ENCODE measurements at places on chromosomes 16 and 17.
A peak's percentile ranks its signal among the peaks of the same experiment; 100 is the strongest.

GRCh38 chr17:63961355-63962212, 11.1 kb downstream of the SCN4A start:
- H3K4me3 ChIP-seq = no peak overlapping the region
- H3K27ac ChIP-seq = no peak overlapping the region
- peaks cover 2% of the 10 kb centered on the region for H3K27me3 ChIP-seq
- H3K36me3 ChIP-seq = no peaks in the 10 kb centered on the region

GRCh38 chr16:10521681-10522274, 58.6 kb downstream of the EMP2 start:
- DNase-seq = peak; percentile 51
- peaks cover 2% of the 10 kb centered on the region for H3K4me1 ChIP-seq
- H3K27ac ChIP-seq = no peak overlapping the region
- H3K36me3 ChIP-seq = no peaks in the 10 kb centered on the region

GRCh38 chr17:77054936-77055335, 85.8 kb upstream of the SEC14L1 start:
- H3K27ac ChIP-seq = no peak overlapping the region
- H3K27me3 ChIP-seq = peaks cover 8% of the 10 kb centered on the region
- no peaks in the 10 kb centered on the region for H3K36me3 ChIP-seq
- H3K4me3 ChIP-seq = no peak overlapping the region
- H3K4me1 ChIP-seq = peaks cover 1% of the 10 kb centered on the region

DNA sequence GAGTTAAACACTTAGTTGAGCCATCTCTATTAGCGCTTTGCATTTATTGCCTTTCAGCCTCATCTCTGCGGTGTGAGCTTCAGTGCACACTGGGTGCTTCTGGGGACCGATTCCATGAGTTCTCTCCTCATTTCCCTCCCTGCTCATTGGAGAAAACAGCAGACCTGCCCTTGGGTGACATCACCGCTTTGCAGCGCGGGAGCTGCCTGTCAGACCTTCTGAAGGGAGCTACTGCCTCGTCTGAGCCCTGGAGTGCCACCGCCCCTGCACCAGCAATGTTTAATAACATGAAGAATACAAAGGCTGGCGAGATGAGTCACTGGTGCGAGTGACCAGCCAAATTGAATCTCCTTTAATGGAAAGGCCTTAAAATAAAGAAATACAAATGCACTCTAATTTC, 30.2 kb upstream of the CPPED1 start:
- H3K27ac ChIP-seq = no peak overlapping the region
- H3K36me3 ChIP-seq = no peaks in the 10 kb centered on the region

DNA sequence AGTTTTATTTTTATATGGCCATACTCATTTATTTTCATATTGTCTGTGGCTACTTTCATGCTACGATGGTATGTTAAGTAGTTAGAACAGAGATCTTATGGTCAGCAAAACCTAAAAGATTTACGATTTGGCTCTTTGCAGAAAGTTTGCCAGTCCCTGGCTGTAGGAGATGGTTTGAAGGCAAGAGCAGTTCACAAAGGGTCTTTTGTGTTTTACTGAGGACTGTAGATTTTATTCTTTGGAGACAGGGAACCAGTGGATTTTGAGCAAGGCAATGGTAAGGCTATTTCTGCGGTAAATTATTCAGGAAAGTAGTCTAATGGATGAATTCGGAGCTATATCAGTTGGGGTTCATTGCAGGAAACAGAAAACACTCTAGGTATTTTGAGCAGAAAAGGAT, 90.7 kb downstream of the WWP2 start:
- H3K4me3 ChIP-seq = no peak overlapping the region
- H3K36me3 ChIP-seq = peaks cover 15% of the 10 kb centered on the region
- no peak overlapping the region for H3K27ac ChIP-seq
- no peak for DNase-seq

- no peak overlapping the region for H3K4me3 ChIP-seq
- H3K36me3 ChIP-seq = peaks cover 13% of the 10 kb centered on the region
- no peak overlapping the region for H3K27ac ChIP-seq
Measured at GRCh38 chr17:7977805-7978204, 24.6 kb upstream of the GUCY2D start.

DNA sequence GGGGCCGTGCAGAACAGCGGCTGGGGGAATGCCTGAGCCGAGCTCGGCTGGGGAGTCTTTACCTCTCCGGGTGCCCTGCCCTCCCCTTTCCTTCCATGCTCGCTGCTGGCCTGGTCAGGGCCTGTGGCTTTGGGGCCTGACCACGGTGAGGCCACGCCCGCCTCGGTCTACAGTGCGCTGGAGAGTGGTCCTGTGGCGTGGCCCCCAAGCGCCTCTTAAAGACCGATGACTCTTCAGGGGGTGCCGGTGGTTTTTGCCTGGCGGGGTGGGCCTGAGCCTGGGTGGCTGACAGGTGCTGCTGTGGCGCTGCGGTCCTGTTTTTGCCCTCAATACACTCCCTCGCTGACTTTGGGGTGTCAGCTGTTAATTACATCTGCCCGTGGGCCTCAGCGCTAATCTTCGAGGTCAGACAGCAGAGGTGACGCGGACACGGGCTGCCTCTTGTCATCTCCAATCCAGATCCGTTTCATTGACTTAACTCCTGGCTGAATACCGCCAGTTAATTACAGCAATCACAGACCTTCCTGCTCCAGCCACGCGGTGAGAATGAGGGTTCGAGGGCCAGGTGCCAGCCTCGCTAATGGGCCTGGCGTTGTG, 29.7 kb downstream of the GSE1 start:
- H3K4me3 ChIP-seq = no peak overlapping the region
- H3K27ac ChIP-seq = no peak overlapping the region
- peaks cover 14% of the 10 kb centered on the region for H3K4me1 ChIP-seq
- DNase-seq = no peak

GRCh38 chr17:43043307-43043706, 18.3 kb downstream of the RND2 start:
- no peak overlapping the region for H3K4me3 ChIP-seq
- DNase-seq = no peak
- no peaks in the 10 kb centered on the region for H3K4me1 ChIP-seq
- H3K27me3 ChIP-seq = no peaks in the 10 kb centered on the region
- no peak overlapping the region for H3K27ac ChIP-seq

- no peaks in the 10 kb centered on the region for H3K27me3 ChIP-seq
- peaks cover 41% of the 10 kb centered on the region for H3K36me3 ChIP-seq
- H3K4me3 ChIP-seq = peak overlapping the region; percentile 69
- H3K27ac ChIP-seq = peak overlapping the region; percentile 98
Measured at GRCh38 chr17:35214192-35214591, 20.0 kb upstream of the SLC35G3 start.

DNA sequence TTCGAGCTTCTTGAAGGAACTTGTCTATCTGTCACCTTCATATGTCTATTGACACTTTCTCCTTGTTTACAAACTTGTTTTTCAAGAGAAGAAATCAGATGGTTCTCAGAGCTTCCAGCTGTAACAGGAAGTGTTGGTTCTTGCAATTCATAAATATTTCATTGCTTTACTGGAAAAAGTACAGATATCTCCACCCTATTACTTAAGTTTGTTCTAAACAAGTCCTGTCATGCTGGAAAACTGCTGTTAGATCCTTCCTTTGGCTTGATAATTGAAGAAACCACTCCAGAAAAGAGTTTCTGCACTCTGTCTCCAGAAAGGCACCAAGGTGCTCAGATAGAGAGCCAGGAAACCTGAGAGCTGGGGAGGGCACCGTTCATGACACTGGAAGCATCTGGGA, 181.6 kb downstream of the DNAH9 start:
- H3K4me3 ChIP-seq = no peak overlapping the region
- no peaks in the 10 kb centered on the region for H3K4me1 ChIP-seq
- H3K27ac ChIP-seq = no peak overlapping the region
- no peaks in the 10 kb centered on the region for H3K27me3 ChIP-seq
- H3K36me3 ChIP-seq = no peaks in the 10 kb centered on the region
- no peak for DNase-seq

DNA sequence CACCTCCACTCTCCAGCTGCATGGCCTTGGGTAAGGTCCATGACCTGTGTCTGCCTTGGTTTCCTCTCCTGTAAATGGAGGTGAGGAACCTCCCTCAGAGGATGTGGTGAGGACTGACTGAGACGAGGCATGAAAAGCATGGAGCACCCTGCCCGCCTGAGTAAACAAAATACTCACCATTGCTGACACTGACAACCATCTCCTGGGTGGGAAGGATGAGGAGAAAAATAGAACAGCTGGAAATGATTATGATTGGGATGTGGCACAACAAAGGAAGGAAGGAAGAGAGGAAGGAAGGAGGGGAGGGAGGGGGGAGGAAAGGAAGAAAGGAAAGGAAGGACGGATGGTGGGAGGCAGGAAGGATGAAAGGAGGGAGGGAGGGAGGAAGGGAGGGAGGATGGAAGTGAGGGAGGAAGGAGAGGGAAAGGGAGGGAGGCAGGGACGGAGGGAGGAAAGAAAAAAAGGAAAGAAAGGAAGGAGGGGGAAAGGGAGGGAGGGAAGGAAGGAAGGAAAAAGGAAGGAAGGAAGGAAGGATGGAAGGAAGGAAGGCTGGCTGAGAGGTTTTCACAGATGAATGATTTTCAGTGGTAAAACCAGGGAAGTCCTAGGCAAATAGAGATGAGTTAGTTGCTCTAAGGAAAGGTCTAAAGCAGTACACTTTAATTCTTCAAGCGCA, 276.5 kb upstream of the XYLT1 start:
- H3K27me3 ChIP-seq = no peaks in the 10 kb centered on the region
- H3K4me3 ChIP-seq = no peak overlapping the region
- no peak overlapping the region for H3K27ac ChIP-seq
- no peaks in the 10 kb centered on the region for H3K36me3 ChIP-seq

- H3K36me3 ChIP-seq = no peaks in the 10 kb centered on the region
- no peak overlapping the region for H3K4me3 ChIP-seq
- no peak overlapping the region for H3K27ac ChIP-seq
- peaks cover 9% of the 10 kb centered on the region for H3K27me3 ChIP-seq
Measured at GRCh38 chr17:45851022-45851421, 6.3 kb downstream of the SPPL2C start.

- no peak overlapping the region for H3K4me3 ChIP-seq
- no peak overlapping the region for H3K27ac ChIP-seq
- H3K27me3 ChIP-seq = peaks cover 7% of the 10 kb centered on the region
- no peak for DNase-seq
- peaks cover 47% of the 10 kb centered on the region for H3K4me1 ChIP-seq
- H3K36me3 ChIP-seq = no peaks in the 10 kb centered on the region
Measured at GRCh38 chr16:50261160-50261706, 5.1 kb upstream of the ADCY7 start.

- no peak overlapping the region for H3K27ac ChIP-seq
- no peaks in the 10 kb centered on the region for H3K4me1 ChIP-seq
- no peak overlapping the region for H3K4me3 ChIP-seq
Measured at GRCh38 chr17:51402899-51403298, 142.6 kb downstream of the UTP18 start.

GRCh38 chr16:67150047-67150832, 558 bp downstream of the B3GNT9 start:
- no peak overlapping the region for H3K27ac ChIP-seq
- H3K4me1 ChIP-seq = peaks cover 35% of the 10 kb centered on the region
- peaks cover 1% of the 10 kb centered on the region for H3K27me3 ChIP-seq
- H3K36me3 ChIP-seq = peaks cover 33% of the 10 kb centered on the region
- DNase-seq = peak; percentile 46

DNA sequence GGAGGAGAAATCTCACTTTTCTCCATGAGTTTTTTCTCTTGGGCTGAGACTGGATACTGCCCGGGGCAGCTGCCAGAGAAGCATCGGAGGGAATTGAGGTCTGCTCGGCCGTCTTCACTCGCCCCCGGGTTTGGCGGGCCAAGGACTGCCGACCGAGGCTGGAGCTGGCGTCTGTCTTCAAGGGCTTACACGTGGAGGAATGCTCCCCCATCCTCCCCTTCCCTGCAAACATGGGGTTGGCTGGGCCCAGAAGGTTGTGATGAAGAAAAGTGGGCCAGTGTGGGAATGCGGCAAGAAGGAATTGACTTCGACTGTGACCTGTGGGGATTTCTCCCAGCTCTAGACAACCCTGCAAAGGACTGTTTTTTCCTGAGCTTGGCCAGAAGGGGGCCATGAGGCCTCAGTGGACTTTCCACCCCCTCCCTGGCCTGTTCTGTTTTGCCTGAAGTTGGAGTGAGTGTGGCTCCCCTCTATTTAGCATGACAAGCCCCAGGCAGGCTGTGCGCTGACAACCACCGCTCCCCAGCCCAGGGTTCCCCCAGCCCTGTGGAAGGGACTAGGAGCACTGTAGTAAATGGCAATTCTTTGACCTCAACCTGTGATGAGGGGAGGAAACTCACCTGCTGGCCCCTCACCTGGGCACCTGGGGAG, 19.1 kb downstream of the NGFR start:
- H3K4me1 ChIP-seq = no peaks in the 10 kb centered on the region
- no peak overlapping the region for H3K27ac ChIP-seq
- H3K36me3 ChIP-seq = no peaks in the 10 kb centered on the region
- H3K27me3 ChIP-seq = peaks cover 8% of the 10 kb centered on the region

DNA sequence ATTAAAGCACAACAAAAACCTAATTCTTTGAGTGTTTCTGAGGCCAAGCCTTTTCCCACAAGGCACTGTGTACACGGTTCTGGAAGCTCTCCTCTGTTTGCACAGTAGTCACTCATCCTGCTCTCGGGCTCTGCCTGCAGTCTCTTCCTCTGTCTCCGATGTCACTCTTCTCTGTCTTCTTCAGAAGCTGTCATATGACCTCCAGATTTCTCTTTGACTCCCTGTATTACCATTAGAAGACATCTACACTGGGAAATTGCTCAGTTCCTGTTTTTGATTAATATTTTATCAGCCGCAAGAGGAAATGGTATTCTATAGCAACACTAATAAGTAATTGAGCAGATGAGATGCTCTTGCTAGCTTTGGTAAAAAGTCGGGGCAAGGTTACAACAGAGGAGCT, 422.9 kb downstream of the WWOX start:
- H3K27me3 ChIP-seq = no peaks in the 10 kb centered on the region
- no peaks in the 10 kb centered on the region for H3K36me3 ChIP-seq
- no peak overlapping the region for H3K4me3 ChIP-seq
- no peaks in the 10 kb centered on the region for H3K4me1 ChIP-seq
- no peak for DNase-seq

GRCh38 chr17:45426561-45426960, 6.1 kb downstream of the ARHGAP27 start:
- H3K27ac ChIP-seq = no peak overlapping the region
- DNase-seq = no peak
- peaks cover 11% of the 10 kb centered on the region for H3K36me3 ChIP-seq
- no peaks in the 10 kb centered on the region for H3K27me3 ChIP-seq
- peaks cover 26% of the 10 kb centered on the region for H3K4me1 ChIP-seq

DNA sequence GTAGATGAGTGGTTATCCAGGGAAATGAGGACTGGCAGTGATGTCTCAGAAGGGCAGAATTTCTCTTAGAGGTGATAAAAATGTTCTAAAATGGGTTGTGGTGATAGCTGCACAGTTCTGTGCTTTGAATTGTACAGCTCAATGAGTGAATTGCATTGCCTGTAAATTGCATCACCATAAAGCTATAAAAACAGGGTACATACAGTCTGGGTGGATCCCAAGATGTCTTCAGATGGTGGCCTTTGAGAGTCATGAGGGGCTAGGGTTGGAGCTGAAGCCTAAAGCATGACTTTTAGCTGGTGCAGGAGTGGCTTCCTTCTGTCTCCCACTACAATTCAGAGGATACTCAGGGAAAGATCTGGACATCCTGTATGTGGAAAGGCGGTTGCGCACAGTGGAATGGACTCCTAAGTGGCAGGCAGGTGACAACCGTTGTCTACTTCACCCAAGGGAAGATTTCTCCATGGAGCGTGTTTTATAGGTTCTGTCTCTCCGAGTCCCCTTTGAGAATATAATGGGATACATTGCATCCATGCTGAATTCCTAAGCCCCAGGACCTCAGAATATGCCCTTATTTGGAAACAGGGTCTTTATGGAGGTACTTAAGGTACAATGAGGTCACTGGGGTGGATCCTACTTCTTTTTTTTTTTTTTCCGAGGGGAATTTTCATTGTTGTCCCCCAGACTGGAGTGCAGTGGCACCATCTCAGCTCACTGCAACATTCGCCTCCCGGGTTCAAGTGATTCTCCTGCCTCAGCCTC, 1.6 kb upstream of the IL32 start:
- H3K4me1 ChIP-seq = peaks cover 55% of the 10 kb centered on the region
- H3K27me3 ChIP-seq = no peaks in the 10 kb centered on the region
- peak overlapping the region; percentile 97 for H3K27ac ChIP-seq
- no peak for DNase-seq
